ENCODE measurements at places on chromosomes 13 and 19. TPM values are rescaled to one million over a fixed set of nuclear protein-coding genes. Genes with fewer than 3 reads are reported as not detected.

FCER2 gene
- 0.89 TPM for total RNA-seq

GRCh38 chr19:56637976-56638555 lies 4.9 kb upstream of the SMIM17 start:
- DNase-seq: peak; percentile 74

- peak; percentile 81 for DNase-seq
Measured at GRCh38 chr19:45117167-45117594, 24.2 kb downstream of the PPP1R37 start.

FKRP gene
- 8.8 TPM for total RNA-seq

- DNase-seq: peak; percentile 61
Measured at GRCh38 chr19:10295305-10295846, 5.6 kb downstream of the ICAM5 start.

DNA sequence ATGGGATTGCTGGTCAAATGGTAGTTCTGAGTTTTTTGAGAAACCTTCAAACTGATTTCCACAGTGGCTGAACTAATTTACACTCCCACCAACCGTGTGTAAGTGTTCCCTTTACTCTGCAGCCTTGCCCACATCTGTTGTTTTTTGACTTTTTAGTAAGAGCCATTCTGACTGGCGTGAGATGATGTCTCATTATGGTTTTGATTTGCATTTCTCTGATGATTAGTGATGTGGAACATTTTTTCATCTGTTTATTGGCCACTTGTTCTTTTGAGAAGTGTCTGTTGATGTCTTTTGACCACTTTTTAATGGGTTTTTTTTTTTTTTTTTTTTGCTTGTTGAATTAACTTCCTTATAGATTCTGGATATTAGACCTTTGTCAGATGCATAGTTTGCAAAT lies 4.3 kb downstream of the CAB39L start:
- no peak for DNase-seq

DNA sequence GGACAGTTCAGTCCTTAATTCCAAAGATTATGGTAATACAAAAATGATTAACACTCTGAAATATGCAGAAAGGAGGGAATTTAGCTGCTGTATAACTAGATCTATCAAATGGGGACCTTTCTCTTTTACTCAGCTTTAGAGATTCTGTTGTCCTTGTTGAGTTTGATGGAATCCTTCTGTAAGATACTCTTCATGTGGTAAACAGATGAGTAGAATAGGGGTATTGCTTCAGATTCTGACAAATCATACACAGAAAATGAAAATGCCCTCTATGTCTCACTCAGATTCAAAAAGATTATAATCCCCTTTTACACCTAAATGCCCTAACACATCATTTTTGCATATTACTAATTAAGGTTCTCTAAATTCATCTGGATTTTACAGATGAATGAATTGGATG lies 50.7 kb downstream of the ARHGAP35 start:
- no peak for DNase-seq

LILRB3 gene
- not detected for total RNA-seq

DNA sequence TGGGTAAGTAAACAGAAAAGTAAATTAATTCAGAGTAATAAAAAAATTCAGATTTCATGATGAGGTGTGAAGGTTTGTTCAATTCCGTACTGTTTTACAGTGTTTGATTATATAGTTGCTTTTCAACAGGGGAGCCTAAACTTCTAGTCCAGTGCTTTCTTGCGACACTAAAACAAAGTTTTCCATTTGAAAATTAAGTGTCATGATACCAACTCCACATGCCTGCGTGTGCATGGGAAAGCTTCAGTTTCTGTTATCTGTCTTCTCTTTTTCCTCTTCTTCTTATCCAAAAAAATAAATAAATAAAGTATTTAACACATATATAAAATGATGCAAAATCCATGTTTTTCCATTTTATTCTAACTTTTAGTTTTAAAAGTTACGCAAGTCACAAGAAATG lies 165.3 kb downstream of the DACH1 start:
- DNase-seq: no peak

GRCh38 chr13:93621051-93621450 lies 394.4 kb downstream of the GPC6 start:
- DNase-seq: no peak

DNA sequence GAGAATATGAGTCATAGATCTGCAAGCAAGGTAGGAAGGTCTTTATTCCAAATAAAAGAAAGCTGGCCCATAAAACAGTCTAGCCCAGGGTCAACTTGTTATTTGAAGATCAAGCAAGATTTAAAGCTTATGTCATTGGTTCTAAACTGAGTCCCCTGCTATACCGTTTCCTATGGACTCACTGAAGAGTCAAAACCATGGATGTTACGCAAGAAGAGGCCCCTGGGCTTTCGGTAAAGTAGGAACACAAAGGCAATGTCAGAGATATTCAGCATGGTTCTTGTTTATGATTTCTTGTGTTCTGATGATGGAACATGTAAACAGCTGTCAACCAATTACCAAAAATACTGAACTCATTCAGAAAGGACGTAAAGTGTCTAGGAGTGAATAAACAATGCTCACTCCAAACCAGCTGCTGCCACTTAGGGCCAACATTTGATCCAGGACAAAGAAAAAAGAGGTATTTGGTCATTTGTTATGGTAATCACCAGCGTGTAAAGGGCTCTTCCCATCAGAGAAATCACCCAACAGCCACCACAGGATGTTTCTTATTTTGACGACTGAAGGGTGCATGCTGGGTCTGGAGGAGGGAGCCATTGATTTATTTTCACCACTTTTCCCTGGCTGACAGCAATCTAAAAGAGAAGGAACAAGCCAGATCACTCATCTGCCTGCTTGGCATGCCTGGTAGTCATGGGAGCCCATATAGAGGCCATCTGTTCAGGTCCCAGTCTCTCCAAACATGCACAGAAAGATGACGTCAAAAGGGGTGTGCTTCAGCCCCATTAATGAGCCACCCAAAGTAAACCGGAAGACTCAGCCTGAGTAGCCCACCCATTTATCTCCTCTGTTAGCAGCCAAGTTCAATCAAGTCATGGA lies 68.3 kb downstream of the FGF14 start:
- no peak for DNase-seq

IGFL2 gene
- not detected for total RNA-seq

GRCh38 chr13:99922631-99923404 lies 48.7 kb downstream of the ZIC5 start:
- no peak for DNase-seq

GRCh38 chr19:55283548-55284377 lies at the start of gene BRSK1:
Gene BRSK1, plus strand, starts transcription at chr19:55283997. Its CDS starts 446 bp downstream, at chr19:55284443.
- DNase-seq: peak; percentile 71

DNA sequence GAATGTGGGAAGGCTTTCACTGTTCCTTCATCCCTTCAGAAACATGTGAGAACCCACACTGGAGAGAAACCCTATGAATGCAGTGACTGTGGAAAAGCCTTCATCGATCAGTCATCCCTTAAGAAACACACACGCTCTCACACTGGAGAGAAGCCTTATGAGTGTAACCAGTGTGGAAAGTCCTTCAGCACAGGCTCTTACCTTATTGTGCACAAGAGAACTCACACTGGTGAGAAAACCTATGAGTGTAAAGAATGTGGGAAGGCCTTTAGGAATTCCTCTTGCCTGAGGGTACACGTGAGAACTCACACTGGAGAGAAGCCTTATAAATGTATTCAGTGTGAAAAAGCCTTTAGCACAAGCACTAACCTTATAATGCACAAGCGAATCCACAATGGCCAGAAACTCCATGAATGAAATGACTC lies 18.6 kb downstream of the ZNF177 start:
- no peak for DNase-seq

- DNase-seq: peak; percentile 22
Measured at GRCh38 chr13:51645154-51645650, 60.9 kb downstream of the WDFY2 start.

GRCh38 chr13:43002021-43002420 lies 10.0 kb upstream of the EPSTI1 start:
- DNase-seq: no peak

CALR3 gene
- total RNA-seq: not detected

DNA sequence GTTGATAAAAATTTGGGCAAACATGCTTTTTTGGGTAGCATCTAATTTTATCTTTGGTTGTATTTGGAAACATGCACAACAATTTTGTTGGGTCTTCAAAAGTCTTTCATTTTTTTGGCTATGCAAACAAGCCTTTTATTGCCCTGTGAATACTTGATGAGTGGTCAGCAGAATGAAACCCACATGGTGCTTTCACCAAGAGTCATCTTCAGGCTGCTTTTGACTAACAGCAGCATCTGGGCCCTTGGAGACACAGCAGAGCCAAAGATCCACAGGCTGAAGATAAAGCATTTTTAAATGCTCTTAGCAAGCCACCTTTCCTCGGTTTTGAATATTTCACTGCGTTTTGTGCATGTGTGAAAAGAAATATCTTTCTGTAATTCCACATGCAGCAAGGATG lies 154.9 kb downstream of the FGF9 start:
- DNase-seq: no peak

GRCh38 chr13:44432650-44433049 lies 59.0 kb downstream of the SERP2 start:
- DNase-seq: no peak

DNA sequence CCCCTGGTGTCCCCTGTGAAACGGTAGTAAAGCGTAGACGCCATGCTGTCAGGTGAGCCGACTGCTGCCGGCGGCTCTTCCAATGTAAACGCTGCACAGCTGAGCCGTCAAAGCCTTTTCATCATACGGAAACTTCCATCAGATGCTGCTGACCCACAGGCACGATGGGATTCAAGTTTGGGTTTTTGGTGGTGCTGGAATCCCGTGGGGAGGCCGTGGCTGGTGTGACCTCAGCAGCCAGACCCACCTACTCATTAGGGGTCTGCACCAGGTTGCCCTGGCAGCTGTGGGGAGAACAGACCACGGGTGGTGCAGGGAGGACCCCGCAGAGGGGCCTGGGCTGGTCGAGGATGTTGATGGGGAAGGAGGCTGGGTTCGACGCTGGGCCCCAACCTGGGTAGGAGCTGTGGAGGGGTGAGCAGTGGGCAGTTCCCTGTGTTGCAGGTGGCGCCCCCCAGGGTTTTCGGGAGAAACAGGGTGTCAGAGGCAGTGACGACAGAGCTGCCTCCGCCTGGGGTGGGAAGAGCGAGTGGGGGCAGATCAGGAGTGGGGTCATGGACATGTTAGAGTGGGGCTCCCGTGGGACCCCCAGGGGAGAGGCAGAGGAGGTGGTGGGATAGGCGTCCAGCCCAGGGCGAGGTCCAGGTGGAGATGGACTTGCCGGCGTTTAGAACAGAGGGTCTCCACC lies 6.6 kb downstream of the GRIN3B start:
- DNase-seq: no peak

GRCh38 chr19:5253406-5254110 lies 87.1 kb downstream of the PTPRS start:
- DNase-seq: no peak

AMH gene
- 2.6 TPM for total RNA-seq

DNA sequence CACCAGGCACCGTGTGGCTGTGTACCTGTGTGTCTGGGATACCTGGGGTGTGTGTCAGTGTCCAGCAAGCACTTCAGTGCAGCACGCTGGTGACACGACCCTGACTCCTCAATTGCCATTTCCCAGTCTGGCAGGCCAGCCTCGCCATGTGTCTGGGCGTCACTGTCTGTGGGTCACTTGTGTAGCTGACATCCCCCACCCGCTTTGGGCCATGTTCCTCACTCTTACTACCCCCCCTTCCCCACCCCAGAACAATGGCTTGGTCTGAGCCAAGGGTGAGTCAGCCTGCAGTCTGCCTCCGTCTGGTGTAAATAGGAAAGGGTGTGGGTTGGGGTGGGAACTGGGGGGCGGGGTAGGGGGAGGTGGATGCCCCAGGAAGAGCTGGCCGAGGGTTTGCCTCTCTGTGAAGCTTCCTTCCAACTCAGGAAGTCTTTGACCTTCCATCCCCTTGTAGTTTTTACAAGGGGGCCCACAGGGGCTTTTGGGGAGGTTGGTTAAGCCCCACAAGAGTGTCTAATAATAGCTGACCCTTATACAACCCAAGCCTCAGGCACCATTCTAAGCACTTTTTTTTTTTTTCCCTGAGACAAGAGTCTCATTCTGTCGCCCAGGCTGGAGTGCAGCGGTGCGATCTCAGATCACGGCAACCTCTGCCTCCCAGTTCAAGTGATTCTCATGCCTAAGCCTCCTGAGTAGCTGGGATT lies 17.6 kb downstream of the NOVA2 start:
- no peak for DNase-seq

DNA sequence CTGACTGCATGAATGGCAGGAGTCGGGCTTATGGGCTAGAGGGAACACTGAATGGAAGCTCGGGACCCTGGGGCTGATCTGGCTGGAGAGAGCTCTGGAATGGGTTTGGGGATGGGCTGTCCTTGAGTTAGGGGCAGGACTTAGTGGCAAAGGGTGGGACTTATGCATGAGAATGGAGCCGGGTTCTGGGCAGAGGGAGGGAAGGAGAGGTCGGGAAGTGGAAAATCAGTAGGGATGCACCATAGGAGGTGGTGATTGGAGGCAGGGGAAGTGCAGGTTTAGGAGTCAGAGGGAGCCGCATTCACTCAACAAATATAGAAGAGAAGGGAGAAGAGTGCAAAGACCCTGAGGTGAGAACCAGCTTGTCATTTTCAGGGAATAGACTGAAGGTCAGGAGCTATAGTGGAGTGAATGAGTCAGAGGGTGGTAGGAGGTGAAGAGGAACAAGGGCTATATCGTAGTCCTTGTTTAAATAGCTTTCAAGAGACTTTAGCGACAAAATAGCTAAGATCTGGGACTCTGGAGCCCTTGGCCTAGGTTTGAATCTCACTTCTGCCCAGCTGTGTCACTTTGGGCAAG lies 748 bp downstream of the RAB4B start:
- DNase-seq: no peak

MBD3L1 gene
- total RNA-seq: not detected

- DNase-seq: no peak
Measured at GRCh38 chr19:38267761-38268483, 3.5 kb downstream of the SPINT2 start.

- DNase-seq: no peak
Measured at GRCh38 chr13:60538566-60538965, 141.5 kb downstream of the TDRD3 start.

- DNase-seq: no peak
Measured at GRCh38 chr13:65095161-65096082, 2134.7 kb downstream of the PCDH9 start.

PRODH2 gene
- not detected for total RNA-seq

DNA sequence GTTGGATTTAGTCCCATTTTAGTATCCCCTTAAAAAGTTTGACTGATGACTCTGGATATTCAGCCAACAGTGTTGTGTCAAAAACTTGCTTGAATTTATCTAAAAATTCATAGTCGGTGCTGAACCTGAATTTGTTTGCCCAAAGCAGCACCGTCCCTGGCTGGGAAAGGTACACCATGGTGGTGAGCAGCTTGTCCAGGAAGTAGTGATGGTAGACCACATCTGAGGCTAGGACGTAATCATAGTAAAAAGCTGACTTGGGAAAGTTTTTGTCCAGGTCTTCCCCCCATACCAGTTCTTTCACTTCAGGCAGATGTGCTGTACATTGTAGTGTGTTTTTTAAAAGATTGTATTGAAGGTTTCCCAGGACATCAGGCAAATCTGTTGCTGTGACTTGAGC lies 8.8 kb downstream of the METTL21C start:
- DNase-seq: peak; percentile 9

RNF17 gene
- total RNA-seq: not detected

LILRA6 gene
- not detected for total RNA-seq

All from activated naive CD4-positive, alpha-beta T cell treated with anti-CD3 and anti-CD28 coated beads for 36 hours (primary cell).